ENCODE measurements at places on chromosomes 16 and 17. TPM values are rescaled to one million over a fixed set of nuclear protein-coding genes. Genes with fewer than 3 reads are reported as not detected.

The RBFOX1 gene
- total RNA-seq, result 1.8 TPM

GRCh38 chr16:20867585-20867984 is 32.6 kb downstream of the DCUN1D3 start:
- no peak overlapping the region for H3K27ac ChIP-seq
- DNase-seq, result no peak
- no peak overlapping the region for H3K4me3 ChIP-seq
- peaks cover 13% of the 10 kb centered on the region for H3K4me1 ChIP-seq
- no peaks in the 10 kb centered on the region for H3K27me3 ChIP-seq

The TMEM95 gene
- not detected for total RNA-seq

DNA sequence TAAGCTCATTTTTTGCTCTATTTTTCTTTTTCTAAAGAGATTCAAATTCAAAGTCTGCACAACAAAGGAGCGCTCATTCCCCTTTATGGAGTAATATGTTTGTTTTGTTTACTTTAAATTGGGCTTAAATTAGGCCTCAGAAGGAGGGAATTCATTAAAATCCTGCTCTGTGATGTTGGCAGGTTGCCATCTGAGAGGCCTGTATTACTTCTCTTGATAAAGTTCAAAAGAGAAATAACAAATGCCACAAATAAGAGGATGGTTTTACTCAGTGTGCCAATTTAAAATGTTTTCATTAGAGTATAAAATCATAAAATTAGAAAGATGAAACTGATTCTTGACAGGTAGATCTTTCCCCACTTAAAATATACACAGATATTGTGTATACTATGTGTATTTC is 54.5 kb upstream of the HLF start:
- peaks cover 63% of the 10 kb centered on the region for H3K4me1 ChIP-seq
- H3K27ac ChIP-seq, result peak overlapping the region; percentile 91
- no peaks in the 10 kb centered on the region for H3K36me3 ChIP-seq
- DNase-seq, result peak; percentile 61
- H3K27me3 ChIP-seq, result no peaks in the 10 kb centered on the region

GRCh38 chr16:79848719-79849118 is 248.2 kb upstream of the MAF start:
- H3K27me3 ChIP-seq, result no peaks in the 10 kb centered on the region
- H3K27ac ChIP-seq, result no peak overlapping the region
- no peak overlapping the region for H3K4me3 ChIP-seq
- no peaks in the 10 kb centered on the region for H3K4me1 ChIP-seq
- H3K36me3 ChIP-seq, result no peaks in the 10 kb centered on the region

All from A673 (cell line).